ENCODE measurements at places on chromosomes 16 and 17. TPM values are rescaled to one million over a fixed set of nuclear protein-coding genes. Genes with fewer than 3 reads are reported as not detected.

- no peak for DNase-seq
Observed at GRCh38 chr17:63634816-63635215, 12.6 kb downstream of the MAP3K3 start.

GRCh38 chr17:82124101-82124500 is 26.1 kb upstream of the FASN start:
- no peak for DNase-seq

- DNase-seq, result peak; percentile 9
Observed at GRCh38 chr17:34499576-34499975, 79.8 kb upstream of the TMEM132E start.

Gene CSH2
- polyA plus RNA-seq, result not detected

DNA sequence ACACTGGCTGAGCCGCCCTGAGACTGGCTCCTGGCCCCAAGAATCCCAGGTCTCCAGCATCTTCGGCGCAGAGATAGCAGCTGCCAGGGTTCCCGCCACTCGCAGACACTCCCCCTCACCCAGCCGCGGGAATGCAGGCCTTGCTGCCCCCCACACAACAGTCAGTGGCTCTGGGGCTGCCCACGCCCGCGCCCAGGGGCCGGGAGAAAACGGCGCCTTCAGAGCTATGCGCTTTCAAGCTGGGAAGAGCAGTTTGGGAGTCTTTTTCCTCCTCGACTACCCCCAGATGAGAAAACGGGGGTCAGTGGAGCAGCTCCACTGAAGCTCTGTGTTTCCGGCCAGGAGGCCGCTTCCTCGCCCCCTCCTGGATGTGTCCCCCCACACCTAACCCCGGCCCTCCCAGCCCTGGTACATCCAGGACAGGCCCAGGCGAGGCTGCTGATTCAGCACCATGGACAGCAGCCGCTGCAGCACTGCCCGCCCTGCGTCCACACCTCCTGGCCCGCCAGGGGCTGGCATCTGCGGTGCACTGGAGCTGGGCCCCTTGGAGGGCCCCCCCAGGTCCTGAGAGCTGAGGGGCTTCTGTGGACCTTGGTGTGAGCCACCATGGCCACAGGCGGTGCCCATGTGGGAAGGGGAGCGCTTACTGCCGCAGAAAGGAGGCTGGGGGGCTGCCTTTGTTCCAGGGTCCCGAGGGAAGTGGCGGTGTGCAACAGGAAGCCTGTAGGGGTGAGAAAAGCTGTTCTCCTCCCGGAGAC is 35.7 kb downstream of the CACNA1H start:
- no peak for DNase-seq

DNA sequence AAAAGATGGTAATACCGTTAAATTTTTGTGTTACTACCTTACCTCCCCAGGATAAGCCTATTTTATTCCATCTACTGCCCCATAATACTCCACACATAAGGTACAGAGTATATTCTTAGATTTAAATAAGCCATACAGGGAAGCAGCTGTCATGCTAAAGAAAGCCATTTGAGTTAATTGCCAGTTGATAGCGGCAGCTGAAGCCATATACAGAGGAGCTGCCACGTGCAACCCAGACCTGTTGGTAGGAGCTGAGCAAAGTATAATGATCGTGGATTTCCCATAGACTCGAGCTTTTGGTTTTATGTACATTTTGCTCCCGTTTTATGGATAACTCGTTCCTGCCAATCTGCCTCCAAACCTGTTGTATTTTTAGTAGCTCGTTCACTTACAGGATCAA is 12.0 kb downstream of the CPSF4L start:
- DNase-seq, result no peak

GRCh38 chr16:81077076-81077940 is at the start of gene C16orf46:
Gene C16orf46 (minus strand): TSS chr16:81077238. CDS start chr16:81063955, 13,283 bp downstream.
- peak; percentile 95 for DNase-seq

GRCh38 chr16:65289022-65289421 is 167.2 kb upstream of the CDH11 start:
- DNase-seq, result no peak

DNA sequence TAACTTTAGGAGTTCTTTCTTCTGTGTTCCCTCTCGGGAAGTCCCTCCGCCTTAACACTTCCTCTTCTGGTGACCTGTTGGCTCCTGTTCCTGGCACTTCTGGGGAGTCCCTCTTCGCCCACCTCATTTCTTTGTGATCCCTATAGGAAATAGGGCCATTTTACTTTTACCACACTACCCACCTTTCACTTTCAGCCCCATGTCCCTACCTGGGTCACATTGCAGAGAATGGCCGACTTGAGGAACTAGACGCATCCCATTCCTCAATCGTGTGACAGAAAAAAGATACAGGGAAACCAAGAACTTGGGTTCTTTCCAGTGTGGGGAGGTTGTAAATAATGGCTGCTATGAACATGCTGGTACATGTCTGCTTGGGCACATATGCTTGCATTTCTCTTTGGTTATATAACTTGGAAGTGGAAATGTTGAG is 6.6 kb downstream of the IL21R start:
- no peak for DNase-seq

Gene CCL4L2
- polyA plus RNA-seq, result 0.74 TPM

Gene UTS2R
- polyA plus RNA-seq, result 1.1 TPM

Gene CDK3
- 20.9 TPM for polyA plus RNA-seq

- DNase-seq, result no peak
Observed at GRCh38 chr17:79826204-79826680, 13.0 kb downstream of the CBX4 start.

Data from left renal cortex interstitium (tissue), 4 donors.